ENCODE measurements at places on chromosomes 3 and 15.

GRCh38 chr15:78194568-78194925 is 39.8 kb downstream of the ACSBG1 start:
- DNase-seq: no peak

GRCh38 chr15:62269504-62269903 is 104.4 kb upstream of the C2CD4B start:
- DNase-seq: no peak

DNA sequence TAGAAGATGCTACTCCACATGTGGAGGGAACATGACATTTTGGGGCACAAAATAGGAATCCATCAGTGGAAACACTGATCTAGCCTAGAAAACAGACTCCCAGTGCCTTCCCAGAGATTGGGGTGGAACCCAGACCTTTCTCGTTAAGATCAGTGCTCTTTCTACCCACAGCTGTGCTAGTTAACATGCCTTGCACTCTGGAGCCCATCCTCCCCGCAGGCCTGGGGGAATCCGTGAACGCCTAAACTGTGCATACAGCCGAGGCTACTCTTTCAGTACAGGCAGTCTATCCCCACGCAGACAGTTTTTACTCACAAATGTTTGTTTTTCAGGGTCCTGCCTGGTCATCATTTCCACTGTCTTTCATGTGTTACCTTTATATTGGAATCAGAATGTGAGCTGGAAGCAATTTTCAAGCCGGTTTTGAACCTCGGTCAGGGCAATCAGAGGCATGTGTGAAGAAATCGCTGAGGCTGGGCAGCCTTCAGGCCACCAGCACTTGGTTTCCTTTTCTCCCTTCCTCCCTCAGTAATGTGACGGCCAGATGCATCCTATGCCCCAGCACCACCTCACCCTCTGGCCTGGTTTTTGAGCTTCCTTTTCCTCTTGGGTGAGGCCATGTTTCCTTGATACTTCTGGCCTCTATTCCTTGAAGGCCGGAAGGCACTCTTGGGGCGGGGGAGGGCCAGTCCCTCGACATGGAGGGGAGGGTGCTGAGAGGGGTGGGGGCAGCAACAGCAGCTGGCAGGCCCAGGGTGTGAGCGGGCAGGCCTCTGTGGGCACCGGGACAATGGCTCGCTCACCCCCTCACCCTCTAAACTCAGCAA is 123.6 kb upstream of the GALNT15 start:
- no peak for DNase-seq

DNA sequence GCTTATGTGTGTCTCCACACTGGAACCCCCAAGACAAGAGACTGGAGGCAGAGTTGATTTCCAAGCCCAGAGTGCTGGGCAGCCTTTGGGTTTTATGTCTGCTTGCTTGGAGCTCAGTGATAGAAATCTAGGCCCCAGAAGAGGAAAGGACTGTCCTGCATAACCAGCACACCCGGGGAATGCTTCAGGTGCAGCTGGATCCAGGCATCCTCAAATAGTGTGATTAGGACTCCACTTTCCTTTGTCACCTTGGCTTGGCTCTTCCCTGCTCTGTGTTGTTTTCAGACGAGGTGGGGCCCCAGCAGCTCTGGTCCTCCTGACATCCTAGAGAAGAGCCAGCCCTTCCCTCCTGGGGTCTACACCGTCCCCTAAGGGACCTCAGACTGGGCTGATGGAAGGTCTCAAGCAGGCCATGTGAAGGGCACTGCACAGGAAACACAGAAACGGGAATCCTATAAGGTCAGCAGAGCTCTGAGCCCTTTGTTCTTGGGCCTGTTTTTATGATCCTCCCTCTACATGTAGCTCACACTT is 143.7 kb downstream of the TJP1 start:
- DNase-seq: no peak

DNA sequence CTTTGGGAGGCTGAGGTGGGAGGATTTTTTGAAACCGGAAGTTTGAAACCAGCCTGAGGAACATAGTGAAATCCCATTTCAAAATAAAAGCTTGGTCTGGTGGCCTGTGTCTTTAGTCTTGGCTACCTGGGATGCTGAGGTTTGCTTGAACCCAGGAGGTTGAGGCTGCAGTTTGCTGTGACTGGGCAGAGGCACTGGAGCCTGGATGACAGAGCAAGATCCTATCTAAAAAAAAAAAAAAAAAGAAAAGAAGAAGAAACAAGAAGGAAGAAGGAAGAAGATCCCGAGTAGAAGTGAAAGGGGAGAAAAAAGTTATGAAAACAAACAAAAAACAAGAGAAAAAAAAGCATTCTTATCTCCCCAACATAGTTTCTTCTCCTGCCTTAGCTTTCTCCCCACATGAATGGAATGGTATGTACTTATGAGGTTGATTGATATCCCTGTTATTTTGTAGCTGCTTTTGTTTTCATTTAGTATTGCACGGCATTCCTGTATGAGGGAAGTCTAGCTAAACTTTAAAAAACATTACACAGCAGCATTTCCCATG is 42.4 kb downstream of the TMEM40 start:
- DNase-seq: no peak

DNA sequence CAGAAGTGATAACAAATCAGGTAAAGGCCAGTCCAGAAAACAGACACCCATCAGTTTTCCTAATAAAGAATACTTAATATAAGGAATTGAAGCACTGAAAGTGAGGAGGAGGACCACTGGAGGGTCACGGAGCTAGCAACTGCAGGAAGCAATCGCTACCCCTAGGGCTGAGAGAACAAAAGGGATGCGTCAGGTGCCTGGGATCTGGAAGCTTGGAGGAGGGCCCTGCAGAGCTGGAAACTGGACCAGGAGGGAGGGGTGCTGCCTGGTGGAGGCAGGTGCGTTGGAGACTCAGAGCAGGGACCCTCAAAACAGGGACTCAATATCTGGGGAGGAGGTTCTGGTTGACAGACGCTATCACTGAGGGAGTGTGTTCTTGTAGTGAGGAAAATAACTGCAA is 308.1 kb upstream of the RASGRP1 start:
- no peak for DNase-seq

DNA sequence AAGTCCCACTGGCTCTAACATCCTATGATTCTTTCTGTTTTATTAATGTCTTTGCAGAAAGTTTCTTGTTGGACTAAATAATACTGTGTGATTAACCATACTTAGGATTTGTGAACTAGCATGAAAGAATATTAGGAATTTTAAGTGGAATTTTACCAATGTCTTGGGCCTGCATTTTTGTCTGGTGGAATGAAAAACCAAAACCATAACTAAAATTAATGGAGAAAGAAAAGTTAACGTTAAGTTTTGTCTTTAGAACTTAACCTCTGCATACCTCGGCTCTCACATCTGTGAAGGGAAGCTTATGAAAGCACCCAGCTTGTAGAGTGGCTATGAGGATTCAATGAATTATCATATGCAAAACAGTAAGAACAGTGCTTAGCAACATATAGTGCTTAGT is 6.5 kb downstream of the FBN1 start:
- no peak for DNase-seq

DNA sequence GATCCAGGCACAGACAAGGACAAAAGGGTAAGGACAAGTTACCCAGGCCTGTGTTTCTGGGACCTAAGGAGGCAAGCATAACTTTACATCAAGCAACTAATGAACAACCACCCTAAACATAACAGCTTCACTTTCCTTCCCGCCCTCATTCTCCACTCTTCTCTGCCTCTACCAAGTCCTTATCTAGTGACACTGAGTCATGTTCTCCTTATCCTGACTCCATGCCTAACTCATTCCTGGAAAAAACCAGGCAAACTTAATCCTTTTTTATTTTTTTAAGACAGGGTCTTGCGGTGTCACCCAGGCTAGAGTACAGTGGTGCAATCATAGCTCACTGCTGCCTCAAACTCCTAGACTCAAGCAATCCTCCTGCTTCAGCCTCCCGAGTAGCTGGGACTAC is 44.5 kb downstream of the TMEM44 start:
- no peak for DNase-seq

- no peak for DNase-seq
These were observed 30.3 kb upstream of the CTNNB1 start for GRCh38 chr3:41169023-41169422.

- no peak for DNase-seq
These were observed 67.9 kb downstream of the CACNA2D2 start for GRCh38 chr3:50435371-50436113.

DNA sequence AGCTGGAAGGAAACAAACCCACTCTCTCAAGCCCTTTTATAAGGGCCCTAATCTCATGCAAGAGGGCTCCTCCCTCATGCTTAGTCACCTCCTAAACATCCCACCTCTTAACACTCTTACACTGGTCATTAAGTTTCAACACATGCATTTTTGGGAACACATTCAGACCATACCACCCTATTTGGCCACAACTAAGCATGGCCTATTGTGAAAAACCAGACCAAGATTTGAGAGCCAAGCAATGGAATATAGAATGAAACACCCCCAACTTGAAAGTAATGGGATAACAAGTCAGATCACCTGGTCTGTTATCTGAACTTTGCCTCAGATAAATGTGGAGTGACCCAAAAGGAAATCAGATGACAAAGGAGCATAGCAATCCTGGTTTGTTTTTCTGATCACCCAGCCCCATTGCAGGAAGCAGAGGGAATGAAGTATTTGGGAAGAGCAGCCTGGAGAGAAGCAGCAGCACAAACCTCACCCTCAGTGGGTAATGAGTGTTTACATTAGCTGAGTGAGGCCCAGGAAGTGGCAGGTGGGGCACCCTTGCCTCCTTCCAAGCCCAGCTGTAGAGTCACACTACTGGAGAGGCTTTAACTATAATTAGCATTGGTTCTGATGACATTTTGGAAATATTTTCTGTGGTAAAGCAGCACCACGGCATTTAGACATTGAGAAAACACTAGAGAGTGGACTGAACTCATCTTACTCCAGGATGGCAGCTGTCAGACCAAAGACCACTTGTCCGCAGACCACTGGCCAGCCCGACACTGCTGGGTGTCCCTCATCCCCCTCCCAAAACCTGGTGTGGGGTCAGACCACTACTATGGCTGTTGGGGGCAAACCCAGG is 48.8 kb upstream of the PRTG start:
- DNase-seq: no peak

DNA sequence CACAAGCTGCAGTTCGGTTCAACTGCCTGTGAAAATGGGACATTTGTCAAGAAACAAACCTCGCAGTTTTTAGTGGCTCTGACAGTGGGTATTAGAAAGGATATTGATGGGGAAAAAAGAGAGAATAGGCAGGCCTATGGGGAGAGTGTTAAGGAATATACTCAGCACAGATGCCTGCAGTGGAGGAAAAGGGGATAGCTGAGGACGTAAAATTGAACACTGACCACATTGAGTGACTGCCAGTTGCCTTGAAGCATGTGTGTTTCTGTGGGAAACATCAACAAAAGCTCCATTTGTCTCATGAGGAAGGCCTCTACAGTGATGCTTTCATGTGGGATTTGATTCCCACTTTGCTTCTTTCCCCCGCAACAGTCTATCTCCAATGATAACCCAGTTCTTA is 1042.1 kb downstream of the TUSC7 start:
- no peak for DNase-seq

- DNase-seq: no peak
These were observed 37.2 kb downstream of the AADACL2 start for GRCh38 chr3:151770956-151771355.

DNA sequence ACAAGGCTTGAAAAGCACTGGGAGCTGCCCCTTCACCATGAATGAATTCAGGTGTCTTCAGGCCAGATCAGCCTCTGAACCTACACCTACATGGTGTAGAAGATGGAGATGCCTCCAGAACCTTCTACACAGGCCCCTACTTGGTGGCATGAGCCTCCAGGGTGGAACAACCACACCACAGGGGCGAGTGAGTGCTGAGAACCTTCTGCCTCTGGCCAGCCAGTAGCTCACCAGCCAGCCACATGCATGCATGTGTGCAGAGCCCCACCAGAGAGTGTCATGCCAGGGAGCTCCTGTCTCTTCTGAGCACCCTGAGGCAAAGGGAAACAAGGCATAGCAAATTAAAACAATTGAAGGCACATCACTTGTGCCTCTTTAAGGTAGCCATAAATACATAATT is 161.8 kb upstream of the TOPAZ1 start:
- DNase-seq: no peak

DNA sequence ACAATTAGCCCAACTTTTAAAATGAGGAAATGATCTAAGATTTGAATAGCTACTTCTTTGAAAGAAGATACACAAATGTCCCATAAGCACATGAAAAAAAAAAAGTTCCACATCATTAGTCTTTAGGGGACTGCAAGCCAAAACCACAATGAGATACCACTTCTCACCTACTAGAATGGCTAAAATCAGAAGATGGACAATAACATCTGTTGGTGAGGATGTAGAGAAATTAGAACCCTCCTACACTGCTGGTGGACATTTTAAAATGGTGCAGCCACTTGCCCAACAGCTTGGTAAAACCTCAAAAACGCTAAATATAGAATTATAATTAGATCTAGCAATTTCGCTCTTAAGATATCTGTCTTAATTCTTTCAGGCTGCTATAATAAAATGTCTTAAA is 77.1 kb downstream of the MEX3B start:
- DNase-seq: no peak

DNA sequence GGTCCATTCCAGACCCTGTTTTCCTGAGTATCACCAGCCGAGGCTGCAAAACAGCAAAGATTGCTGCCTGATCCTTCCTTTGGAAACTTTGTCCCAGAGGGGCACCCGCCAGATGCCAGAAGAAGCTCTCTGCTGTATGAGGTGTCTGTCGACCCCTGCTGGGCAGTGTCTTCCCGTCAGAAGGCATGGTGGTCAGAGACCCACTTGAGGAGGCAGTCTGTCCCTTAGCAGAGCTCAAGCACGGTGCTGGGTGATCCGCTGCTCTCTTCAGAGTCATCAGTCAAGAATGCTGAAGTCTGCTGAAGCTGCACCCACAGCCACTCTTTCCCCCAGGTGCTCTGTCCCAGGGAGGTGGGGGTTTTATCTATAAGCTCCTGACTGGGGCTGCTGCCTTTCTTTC is 1121.2 kb downstream of the NSUN3 start:
- no peak for DNase-seq

DNA sequence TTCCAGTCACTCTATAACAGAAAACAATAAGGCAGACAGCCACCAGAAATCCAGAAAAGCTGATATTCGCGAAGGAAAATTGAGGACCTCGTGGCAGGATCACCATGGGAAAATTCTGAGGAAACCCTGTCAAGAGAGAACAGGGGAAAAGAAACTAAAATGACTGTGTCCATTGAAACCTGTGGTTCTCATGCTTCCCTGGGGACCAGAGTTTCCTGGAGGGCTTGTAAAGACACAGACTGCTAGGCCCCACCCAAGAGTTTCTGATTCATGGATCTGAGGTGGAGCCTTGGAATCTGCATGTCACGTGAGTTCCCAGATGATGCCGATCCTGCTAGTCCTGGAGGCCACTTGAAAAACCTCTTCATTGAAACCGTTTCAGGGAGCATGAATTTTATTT is 420.5 kb downstream of the EPHB1 start:
- no peak for DNase-seq

GRCh38 chr3:37162501-37163245 is 11.7 kb downstream of the LRRFIP2 start:
- no peak for DNase-seq
